ENCODE measurements at places on chromosomes 1 and 21.

DNA sequence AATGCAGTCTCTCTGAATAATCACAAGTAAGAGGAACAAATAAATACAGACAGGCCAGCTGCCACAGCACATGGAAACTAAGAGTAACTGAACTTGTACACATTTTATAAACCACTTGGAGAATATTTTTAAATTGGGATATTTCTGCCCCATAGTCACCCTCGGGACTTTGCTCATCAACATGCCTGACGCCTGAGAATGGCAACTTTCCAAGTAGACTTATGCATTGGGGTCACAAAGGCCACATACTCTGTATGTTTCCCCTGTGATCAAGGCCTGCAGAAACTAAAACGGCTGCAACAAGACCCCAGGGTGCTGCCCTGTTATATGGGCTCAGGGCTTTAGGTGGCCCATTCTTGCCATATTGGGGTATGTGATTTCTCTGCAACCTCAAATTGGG lies 38.3 kb upstream of the GJA5 start:
- no peak for DNase-seq

DNA sequence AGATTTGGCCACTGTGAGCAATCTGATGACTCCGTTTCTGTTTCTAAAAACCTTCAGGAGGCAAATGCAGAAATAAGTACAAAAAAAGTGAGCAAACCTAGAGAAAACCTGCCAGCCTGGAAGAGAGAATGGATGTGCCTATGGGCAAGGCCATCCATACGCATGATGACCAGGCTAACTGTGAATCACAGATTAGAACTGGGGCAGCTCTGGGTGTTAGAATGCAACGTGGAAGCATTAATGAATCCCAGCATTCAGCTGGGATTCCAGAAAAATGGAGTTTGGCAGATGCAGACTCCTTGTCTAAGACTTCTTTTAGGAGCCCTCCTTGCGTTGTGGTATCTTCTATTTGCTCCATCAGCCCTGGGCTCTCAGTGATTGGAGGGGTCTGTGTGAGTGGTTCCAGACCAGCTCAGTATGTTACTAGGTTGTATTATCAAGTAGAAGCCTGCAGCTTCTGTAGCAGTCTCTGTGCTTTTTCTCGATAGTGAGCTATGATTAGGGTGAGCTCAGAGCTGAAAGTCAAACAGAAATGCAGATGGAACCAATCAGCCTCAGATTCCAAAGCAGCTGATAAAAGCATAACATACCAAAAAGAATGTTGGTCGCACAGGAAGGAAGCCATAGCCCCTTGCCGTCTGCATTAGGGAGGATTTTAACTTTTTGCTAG lies 154.0 kb downstream of the PSMG1 start:
- DNase-seq = no peak

- no peak for DNase-seq
These were observed 62.8 kb upstream of the PDE9A start for GRCh38 chr21:42590431-42591131.

DNA sequence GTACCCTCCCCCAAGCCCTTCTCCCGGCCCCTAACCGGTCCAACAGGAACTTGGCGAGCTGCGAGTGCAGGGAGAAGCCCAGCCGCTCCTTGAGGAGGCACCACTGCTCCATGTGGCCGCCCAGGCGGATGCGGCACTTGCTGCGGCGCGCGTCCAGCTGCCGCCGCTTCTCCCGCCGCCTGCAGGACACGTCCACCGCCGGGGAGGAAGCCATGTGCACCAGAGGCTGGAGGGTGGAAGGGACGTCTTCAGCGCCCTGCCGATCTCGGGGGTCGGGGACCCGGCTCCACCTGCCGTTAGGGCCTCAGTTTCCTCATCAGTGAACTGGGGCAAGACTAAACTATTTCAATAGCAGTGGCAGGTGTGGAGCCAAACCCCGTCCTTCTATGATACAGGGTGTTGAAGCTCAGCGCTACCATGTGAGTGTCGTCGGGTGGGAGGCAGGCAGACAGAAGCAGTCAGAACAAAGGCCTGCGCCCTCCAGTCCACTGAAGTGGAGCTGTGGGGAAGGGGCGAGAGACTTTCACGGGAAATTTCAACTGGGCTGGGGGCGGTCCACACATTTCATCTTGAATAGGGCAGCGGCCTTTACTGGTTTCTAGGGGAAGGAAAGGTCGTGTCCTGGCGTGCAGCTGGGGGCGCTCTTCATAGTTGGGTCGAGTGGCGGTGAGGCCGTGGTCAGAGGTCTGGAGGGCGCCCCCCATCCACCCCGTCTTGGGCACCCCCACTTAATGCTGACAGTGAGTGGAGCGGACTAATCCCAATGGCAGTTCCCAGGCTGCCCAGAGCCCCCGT lies 592 bp downstream of the ZNF692 start:
- no peak for DNase-seq

GRCh38 chr1:180505732-180506335 lies 3.5 kb upstream of the ACBD6 start:
- no peak for DNase-seq

DNA sequence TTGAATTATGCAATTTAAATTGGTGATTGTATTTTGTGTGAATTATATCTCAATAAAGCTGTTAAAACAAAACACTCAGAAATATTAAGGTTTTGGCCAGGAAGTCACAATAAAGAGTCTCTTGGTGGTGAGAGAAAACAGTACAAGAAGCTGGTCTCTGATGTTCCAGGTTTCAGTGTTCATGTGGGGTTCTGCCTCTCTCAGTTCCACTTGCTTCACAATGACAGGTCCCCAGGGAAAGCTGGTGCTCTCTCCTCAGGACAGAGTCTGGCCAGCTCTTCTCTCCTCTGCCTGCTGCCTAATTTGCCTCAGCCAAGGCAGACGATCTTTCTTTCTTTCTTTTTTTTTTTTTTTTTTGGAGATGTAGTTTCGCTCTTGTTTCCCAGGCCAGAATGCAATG lies 342.9 kb upstream of the PLXNA2 start:
- no peak for DNase-seq

- DNase-seq = no peak
These were observed 90.7 kb downstream of the MRPL37 start for GRCh38 chr1:54290506-54291184.

DNA sequence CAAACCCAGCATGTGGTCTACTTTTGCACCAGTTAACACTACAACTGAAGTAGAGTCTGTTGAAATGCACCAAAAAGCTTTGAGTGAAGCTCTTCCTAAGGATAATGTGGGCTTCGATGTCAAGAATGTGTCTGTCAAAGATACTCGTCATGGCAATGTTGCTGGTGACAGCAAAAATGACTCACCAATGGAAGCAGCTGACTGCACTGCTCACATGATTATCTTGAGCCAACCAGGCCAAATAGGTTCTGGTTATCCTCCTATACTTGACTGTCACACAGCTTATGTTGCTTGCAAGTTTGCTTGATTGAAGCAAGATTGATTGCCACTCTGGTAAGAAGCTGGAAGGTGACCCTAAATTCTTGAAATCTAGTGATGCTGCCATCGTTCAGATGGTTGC lies 85.2 kb downstream of the DENND1B start:
- no peak for DNase-seq

DNA sequence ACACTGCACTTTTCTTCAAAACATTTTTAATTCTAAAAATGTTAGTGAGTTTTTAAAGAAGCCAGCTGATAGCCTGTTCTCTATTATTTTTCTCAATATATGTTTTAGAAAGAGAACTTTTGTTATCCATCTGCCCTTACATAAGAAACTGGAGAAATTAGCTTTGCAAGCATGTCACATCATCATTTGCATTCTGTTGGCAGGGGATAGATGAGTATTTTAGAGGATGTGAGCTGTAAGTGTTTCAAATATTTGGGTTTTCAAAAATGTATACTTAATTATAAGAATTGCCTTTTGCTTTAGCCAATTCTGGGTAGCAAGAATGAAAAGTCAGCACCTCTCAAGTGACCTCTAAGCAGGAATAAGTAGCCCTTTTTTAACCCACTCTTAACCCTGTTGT lies 7.4 kb downstream of the NFIA start:
- no peak for DNase-seq

GRCh38 chr1:20184481-20184900 lies 1.4 kb upstream of the UBXN10 start:
- DNase-seq = no peak

DNA sequence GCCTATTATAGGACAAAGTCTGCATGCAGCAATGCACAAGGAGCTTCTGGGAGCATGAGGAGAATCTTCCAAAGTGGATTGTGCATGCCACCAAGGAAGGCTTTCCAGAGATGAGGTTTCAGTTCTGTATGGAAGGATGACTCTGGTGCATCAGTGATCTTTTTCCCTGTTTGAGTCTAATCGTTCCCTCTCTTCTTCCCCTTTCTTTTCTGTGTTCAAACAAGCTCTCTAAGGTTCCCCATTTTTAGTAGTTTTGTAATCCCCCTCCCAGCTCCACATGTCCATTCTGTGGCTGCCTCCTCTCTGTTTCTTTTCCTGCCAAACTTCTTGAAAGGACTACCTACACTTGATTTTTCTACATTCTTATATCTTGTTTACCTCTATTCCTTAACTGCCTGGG lies 43.3 kb upstream of the USP25 start:
- DNase-seq = no peak

GRCh38 chr21:35394049-35394448 lies 344.9 kb upstream of the RUNX1 start:
- DNase-seq = no peak

DNA sequence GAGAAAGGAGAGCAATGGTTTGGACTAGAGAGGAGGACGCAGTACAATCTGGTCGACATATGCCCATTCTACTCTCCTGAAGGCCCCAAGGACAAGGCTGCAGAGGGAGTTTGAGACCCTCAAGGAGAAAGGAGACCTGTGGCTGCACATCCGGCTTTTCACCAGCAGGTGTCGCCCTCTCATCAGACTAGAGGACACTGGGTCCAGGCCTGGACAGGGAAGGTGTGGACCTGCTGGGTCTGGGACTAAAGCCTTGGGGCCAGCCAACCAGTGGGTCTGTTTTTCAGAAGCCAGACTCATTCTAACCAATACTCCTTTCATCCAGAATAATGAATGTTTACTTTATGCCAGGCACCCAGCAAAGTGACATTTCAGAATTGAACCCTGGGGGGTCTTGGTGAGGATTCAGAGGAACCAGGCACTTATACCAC lies 5.0 kb downstream of the SRARP start:
- DNase-seq = peak; percentile 76

GRCh38 chr1:196317535-196318522 lies 290.4 kb downstream of the KCNT2 start:
- DNase-seq = no peak

GRCh38 chr1:53367503-53368313 lies 39.8 kb upstream of the LRP8 start:
- peak; percentile 17 for DNase-seq

DNA sequence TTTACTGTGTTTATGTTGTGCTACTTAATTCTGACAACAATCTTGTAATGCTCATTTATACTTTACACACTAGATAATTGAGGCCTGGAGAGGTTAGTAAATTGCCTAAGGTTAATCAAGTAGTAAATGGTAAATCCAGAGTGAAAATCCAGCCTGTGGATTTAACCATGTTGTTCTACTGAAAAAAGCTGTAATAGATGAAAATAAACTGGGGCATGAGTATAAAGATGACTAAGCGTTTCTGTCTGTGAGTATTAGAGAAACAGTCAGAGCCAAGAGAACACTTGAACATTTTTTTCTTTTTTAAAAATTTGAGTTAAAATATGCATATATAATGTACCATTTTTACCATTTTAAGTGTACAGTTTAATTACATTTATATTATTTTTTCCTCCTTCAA lies 47.9 kb upstream of the LEPR start:
- no peak for DNase-seq

DNA sequence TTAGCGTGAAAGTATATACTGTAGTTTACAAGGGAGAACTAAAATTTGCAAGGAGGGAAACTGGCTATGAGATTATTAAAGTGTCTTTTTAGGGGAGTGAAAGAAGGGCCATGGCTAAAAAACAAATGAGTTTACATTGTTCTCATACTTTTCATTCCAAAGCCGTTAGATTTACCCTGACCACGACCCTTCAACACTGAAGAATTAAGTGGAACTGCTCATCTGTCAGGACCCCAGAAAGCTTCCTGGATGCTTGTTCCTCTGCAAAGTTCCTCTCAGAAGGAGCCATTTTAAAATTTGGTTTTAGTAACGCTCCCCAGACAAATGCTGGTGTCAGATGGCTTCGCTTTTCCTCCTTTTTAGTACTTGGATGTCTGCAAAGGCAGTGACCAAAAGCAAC lies 82.7 kb upstream of the ZBTB18 start:
- no peak for DNase-seq

GRCh38 chr1:95287825-95288224 lies 53.8 kb downstream of the RWDD3 start:
- no peak for DNase-seq

GRCh38 chr1:200838676-200839445 lies 33.9 kb upstream of the GPR25 start:
- DNase-seq = no peak

DNA sequence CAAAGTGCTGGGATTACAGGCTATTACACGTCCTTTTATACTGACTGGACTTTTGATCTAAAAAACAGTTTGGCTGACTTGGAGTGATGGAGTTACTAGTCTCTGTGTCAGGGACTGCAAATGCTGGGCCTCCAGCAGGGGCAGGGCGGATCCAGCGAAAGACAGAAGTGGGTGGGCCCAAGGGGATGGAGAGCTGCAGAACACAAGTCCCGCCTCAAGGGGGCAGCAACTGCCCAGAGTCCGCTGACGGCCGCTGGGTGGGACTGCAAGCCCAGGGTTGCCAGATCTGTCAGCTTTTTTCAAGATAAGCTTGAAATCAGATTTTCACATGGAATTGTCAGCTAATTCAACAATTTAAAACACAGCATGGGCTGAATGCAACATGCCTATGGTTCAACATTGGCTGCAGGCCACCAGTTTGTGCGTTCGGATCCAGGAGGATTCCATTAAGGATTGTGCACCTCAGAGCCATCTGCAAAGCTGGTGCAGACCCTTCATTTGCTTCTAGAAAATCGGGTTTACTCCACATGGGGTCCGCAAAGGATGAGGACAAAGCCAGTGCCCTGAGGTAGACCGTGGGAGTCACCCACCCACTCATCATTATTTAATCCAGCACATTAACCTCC lies 10.7 kb downstream of the STMN1 start:
- DNase-seq = peak; percentile 92

- no peak for DNase-seq
These were observed 98.2 kb downstream of the ZC3H11B start for GRCh38 chr1:219514728-219515127.

- no peak for DNase-seq
These were observed 42.1 kb upstream of the VAV3 start for GRCh38 chr1:108007070-108007469.

DNA sequence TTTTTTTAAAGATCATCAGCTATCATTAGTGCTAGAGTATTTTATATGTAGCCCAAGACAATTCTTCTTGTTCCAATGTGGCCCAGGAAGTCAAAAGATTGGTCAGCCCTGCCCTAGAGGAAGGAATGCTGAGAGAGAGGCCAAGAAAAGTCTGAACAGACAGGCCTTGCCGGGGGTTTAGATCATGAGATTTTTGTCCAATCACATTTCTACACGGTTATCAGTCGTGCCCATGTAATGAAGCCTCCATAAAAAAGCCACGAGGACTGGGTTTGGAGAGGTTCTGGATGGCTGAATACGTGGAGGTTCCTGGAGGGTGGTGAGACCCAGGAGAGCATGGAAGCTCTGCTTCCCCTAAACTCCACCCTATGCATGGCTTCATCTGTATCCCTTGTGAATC lies 24.3 kb upstream of the ENO1 start:
- DNase-seq = no peak

- DNase-seq = no peak
These were observed 1.9 kb downstream of the EPHX1 start for GRCh38 chr1:225811622-225812487.

GRCh38 chr1:202659974-202660373 lies 50.3 kb downstream of the SYT2 start:
- DNase-seq = no peak

- no peak for DNase-seq
These were observed 51.1 kb downstream of the CSMD2 start for GRCh38 chr1:34113887-34114286.
